ENCODE measurements at places on chromosomes 1 and 21.

DNA sequence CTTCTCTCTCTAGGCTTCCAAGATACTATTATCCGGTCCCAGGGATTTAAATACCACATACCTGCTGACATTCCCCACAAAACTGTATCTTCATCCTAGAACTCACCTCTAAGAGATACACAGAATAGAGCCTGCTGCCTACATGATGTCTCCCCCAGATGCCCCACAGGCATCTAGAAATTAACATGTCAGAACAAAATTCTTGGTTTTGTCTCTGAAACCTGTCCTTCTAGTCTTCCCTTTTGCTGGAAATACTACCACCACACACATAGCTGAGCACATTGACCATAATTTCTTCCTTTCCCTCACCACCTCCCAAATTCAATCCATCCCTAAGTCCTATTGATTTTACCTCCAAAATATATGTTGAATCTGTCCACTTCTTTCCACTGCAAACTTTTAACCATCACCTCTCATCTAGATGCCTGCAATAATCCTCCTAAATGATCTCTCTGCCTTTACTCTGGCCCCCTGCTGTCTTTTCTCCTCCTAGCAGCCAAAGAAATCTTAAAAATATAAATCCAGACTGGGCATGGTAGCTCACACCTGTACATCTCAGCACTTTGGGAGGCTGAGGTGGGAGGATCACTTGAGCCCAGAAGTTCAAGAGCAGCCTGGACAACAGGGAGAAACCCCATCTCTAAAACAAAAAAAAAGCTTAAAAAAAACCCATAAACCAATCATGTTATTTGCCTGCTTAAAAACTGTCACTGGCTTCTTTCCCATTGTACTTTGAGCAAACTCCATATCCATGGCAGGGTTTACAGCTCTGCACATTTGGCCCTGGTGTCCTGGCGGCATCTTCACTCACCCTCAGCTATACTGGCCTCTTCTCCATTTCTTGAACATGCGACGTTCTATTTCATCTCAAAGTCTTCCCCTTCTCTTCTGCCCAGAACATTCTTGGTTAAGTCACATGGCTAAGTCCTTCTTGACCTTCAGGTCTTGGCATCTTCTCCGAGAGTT, 6.2 kb upstream of the FAM76A start:
- DNase-seq: peak; percentile 32

DNA sequence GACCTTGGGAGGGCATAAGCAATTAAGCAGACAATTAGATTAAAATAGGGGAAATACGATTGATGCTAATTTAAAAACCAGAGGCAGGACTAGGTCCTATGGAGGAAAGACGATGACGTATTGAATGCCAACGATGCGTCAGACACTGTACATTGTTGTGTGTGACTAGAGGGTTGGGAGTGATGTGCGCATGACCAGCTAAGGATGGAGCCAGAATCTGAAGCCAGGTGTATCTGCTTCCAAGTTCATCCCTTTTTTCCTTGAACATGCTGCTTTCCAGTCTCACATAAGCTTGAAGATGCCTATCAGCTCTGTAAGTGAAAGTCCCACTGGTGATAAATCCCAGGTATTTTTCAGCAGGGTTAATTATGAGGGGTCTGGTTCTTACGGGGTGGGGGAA, 576.2 kb downstream of the MATN1 start:
- DNase-seq: no peak

DNA sequence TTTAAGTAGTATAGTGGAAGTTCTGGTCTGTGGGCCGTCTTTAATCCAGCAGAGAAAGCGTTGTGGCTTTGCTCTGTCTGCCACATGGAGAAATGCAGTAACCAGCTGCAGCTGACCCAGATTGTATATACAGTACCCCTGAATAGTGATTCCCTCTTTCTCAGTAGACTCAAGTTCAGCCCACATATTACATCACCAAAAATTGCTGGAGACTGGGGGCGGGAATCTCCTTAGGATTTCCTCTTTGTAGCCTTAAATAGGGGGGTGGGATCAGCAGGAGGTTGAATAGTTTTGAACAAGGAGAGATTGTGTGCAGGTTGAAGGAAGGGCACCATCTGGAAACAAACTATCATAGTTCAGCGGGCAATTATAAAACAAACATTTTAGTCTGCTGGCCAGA, at the start of gene ANGPTL1:
Gene ANGPTL1, minus strand, starts transcription at position 134 of the 400 bp plus-strand sequence. CDS start 5,301 bp downstream, outside the sequence.
- no peak for DNase-seq

DNA sequence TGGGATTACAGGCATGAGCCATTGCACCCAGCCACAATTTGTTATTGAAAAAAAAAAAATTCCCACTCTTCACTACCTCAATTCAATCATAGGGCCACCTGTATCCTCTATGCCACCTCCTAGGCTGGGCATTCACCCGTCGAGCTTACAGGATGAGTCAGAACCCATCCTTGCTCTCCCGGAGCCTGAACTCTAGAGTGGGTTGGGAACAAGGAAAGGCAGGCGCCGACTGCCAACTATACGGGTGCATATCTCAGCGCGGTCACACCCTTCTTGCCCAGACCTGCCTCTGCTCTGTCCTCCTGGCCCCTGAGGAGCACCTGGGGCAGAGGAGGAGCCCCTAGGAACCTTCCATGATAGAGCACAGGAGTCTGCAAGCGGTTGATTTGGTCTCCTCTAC, 21.4 kb upstream of the LBR start:
- peak; percentile 36 for DNase-seq

- DNase-seq: peak; percentile 74
These were observed 705 bp downstream of the UROD start for GRCh38 chr1:45012639-45013278.

GRCh38 chr1:10727751-10728232, 68.7 kb downstream of the CASZ1 start:
- DNase-seq: no peak

DNA sequence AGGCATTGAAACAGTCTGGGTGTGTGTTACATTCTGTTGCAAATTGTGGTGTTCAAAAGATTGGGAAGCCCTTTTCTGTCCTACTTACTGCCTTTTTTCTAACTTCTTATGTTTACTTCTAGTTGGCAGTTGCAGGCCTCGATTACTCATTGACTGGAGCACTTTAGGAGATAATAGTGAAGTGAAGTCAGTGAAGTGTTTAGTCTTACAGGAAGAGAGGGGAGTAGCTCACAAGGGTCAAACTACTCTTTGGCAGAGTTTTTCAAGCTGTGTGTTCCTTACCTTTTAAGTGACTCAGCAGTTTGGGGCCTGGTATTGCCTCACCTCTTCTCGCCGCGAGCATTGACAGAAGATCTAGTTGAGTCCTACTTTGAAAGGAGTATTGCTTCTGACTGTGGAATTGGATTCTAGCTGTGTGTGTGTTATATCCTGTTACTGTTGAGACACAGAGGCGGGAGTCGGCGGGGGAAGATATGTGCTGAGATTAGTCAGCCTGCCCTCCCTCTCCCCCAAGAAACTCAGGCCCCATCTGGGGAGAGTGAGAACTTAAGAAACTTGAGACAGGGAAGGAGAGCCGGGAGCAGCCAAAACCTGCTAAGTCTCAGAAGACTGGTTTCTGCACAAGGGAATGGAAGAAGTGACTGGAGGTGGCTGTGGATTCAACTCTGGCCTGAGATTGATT, 19.3 kb downstream of the AHCYL1 start:
- peak; percentile 67 for DNase-seq

GRCh38 chr1:20083178-20083944, 13.4 kb downstream of the PLA2G5 start:
- no peak for DNase-seq

DNA sequence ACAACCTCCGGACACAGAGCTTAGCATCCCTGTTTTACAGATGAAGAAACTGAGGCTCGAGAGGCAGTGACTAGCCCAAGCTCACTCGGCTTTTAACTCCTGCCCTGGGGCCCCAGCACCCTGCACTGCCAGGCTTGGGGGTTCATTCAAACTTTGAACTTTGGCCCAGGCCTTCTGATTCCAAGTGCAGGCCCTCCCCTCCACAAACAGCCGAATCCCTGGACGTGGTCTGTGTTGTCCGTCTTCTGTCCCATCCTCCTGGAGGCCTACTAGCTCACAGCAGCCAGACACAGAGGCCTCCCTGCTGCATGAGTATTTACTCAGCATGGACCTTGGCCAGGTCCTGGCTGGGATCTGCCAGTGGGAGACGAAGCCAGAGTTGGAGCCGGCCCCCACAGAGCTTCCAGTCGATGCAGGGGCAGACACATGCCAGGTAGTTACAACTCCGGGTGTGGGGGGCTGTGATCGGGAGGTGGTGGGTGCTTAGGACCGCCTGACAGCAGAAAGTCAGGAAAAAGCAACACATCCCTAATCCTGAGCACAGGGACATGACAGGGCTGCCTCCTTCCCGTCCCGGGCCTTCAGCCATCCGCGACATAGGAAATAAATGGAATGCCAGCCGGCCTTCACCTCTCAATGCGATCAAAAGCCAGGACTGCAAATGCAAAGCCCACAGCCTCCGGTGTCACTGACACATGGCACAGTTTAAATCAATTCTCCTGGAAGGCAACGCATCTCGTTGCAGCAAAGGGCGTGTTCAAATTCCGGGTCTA, 7.4 kb downstream of the IFFO2 start:
- no peak for DNase-seq

DNA sequence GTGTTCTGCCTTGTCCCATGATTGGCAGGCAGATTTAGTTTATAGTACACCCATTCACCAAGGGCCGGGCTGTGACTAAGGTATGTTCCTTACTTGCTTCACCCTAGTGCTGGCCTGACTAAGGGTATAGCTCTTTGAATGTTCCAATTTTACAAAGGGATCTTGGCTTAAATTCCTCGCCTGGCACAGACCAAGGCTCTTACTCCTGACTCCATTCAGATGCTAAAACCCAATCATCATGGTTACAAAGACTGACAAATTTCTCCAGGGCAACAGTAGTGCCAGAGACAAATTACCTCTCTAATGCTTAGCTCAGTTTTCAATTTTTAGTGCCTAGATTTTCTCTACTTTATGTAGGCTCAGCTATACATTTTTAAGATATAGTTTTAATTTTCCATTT, 11.5 kb upstream of the C1orf53 start:
- no peak for DNase-seq

GRCh38 chr1:180181048-180181447, 26.4 kb downstream of the QSOX1 start:
- peak; percentile 66 for DNase-seq

GRCh38 chr1:24323281-24323680, 4.1 kb downstream of the GRHL3 start:
- peak; percentile 27 for DNase-seq

- no peak for DNase-seq
These were observed 2.0 kb upstream of the USF1 start for GRCh38 chr1:161047436-161048420.

- no peak for DNase-seq
These were observed 17.0 kb downstream of the CFAP126 start for GRCh38 chr1:161350671-161351070.

DNA sequence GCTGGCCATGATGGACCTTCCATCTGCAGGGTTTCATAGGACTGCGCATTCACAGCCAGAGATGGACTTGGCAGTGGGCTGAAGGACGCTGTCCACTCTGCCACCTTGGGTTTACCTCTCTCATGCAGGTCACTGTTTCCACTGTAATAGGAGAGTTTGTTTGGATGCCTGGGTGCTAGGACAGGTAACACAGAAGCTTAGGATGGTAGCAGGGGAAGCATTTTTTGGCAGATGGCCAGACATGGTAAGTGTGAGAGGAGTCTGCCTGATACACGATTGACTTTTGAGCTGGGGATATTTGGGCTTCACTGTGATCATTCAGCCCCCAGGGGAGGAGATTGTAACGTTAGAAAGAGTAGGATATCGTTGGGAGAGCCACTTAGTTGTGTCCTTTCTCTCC, 11.8 kb downstream of the PSEN2 start:
- no peak for DNase-seq

- no peak for DNase-seq
These were observed 16.3 kb downstream of the ARHGEF16 start for GRCh38 chr1:3470650-3471355.

GRCh38 chr1:56459260-56459659, 120.1 kb downstream of the PLPP3 start:
- DNase-seq: no peak

- DNase-seq: no peak
These were observed 179.8 kb downstream of the DYRK1A start for GRCh38 chr21:37546299-37546908.
